ENCODE measurements at places on chromosomes 6 and 20. TPM values are rescaled to one million over a fixed set of nuclear protein-coding genes. Genes with fewer than 3 reads are reported as not detected.

RGS17 gene
- total RNA-seq = 1.3 TPM

ANGPT4 gene
- not detected for total RNA-seq

SYCP2 gene
- total RNA-seq = 3.0 TPM

LBP gene
- not detected for total RNA-seq

OR2H2 gene
- total RNA-seq = not detected

RBPJL gene
- total RNA-seq = not detected

DNA sequence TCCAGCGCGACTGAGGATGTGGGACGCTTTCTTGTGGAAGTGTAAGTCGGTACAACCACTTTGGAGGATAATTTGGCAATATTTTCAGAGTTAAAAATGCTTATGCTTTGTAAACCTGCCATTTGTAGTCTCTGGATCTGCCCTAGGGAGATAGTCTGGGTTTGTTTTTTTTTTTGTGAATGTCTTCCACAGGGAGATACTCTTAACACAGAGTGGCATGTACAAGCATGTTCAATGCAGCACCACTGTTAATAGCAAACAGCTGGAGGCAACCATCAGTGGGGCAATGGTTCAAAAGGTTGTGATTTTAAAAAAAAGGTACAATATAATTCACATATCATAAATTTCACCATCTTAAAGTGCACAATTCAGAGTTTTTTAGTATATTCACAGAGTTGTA lies 22.4 kb downstream of the SLC9A8 start:
- no peak for DNase-seq

DNA sequence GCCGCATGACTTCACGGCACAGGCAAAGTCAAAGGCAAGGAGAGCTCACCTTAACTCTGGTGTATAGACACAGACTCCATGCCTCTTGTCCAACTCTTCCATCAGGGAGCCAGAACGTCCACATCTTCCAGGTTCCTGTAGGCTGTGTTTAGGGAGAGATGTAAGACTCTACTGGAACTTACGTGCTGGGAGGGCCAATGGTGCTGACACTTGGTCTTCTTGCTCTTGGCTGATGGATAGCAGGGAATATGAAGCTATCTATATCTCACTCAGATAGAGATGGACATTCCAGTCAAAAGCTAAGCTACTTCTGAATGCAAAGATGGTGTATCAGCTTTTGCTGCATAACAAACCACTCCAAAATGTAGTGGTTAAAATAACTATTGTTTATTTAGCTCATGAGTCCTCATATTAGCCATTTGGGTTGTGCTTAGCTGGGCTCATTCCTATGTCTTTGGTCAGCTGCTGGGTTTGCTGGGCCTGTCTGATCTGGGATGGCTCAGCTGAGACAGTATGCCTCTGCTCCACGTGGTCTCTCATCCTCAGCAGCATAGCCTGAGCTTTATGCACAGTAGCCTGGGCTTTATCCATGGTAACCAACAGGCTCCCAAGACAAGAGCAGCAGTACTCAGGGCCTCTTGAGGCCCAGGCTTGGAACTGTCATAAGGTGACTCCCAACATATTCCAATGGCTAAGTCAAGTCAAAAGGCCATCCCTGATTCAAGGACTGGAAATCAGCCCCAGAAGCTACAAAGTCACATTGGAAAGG lies 111.6 kb downstream of the SNX5 start:
- no peak for DNase-seq

- no peak for DNase-seq
Observed at GRCh38 chr6:53233309-53233708, 84.7 kb upstream of the GCM1 start.

DNA sequence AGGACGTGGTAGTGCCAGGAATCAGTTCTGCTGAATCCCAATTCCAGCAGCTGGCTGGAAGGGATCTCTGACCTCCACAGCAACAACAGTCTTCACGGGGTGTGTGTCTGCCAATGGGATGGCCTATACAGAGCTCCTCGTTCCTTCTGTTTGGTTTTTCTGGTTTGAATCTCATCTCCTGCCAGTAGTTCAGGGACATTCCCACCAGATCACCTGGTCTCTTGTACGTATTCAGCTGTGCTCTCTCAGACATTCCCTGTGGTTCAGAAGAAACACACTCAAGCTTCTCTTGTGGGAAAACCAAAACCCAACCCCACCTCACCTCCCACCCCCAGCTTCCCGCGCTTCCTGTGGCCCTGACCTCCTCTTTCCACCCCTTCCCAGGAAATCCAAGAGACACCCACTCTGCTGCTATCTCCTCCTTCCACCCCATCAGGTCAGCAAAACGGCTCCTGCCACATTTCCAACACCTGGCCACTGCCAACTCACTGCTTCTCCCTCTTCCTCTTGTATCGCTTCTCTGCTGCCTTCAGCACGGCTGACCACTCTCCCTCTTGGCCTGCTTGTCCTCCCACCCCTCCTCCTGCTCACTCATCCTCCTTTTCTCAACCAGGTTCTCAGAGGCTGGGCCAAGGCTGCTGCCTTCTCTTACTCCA lies 63.3 kb upstream of the PTGIS start:
- peak; percentile 45 for DNase-seq

DNA sequence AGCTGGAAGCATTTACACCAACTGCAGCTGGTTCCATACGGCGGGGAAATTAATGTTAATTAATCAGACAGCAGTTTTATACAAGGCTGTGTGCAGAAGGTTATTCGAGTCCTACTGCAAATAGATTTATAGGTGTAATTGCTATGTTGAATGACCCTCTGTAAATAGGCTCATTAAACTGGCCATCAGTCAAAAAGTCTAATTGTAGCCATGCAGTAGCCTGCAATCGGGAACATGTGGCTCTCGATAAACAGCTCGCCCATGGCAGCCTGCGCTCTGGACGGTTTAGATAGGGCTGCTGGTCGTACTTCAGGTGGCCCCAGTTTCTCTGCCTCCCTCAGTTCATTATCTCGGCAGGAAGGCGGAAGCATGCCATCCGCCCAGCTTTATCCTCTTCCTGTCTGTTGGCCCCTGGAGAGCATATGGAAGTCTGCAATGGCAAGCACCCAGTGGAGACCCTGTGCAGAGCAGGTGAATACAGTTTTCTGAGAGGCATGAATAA lies 143.2 kb downstream of the MBOAT1 start:
- DNase-seq = no peak

Measured in fibroblast of villous mesenchyme (primary cell).